ENCODE measurements at places on chromosomes 5 and 9.

GRCh38 chr9:134925011-134925511, 7.3 kb upstream of the FCN1 start:
- DNase-seq, result no peak

- no peak for DNase-seq
Observed at GRCh38 chr5:41843456-41844370, 26.5 kb downstream of the OXCT1 start.

GRCh38 chr9:137088121-137088520, 1.3 kb downstream of the MAN1B1 start:
- no peak for DNase-seq

DNA sequence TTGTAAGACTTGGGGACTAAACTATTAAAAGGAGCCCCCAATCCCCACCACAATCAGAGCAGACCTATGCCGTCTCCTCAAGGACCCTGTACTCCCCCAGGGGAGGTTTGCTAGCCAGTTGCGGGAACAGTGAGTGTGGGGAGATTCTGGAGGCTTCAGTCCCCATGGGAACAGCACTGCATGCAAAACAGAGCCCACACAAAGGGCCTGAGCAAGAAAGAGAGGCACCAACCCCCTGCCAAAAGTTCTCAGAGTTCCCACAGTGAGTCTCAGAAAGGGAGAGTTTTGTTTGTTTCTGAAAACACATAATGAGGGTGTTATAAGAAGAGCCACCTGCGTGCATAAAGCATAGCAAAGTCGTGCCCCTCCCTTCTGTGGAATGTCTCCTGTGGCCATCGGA, 56.6 kb downstream of the CFAP90 start:
- DNase-seq, result no peak

DNA sequence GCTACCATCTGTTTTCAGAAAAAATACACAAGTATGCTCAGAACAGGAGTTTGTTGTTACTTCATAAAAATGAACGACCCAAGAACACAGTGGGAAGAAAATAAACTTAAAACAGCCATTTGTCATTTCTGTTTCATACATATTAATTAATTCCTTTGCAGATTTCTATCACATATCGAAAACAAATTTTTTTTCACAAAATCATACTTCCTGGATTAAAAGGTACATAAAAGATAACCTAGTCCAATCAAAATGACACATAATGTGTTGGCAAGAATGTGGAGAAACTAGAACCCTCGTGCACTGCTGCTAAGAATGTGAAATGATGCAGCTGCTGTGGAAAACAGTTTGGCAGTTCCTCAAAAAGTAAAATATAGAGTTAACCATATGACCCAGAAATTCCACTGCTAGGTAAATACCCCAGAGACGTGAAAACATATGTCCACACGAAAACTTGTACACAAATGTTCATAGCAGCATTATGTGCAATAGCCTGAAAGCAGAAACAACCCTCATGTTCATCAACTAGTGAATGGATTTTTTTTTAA, 46.0 kb downstream of the MYO10 start:
- no peak for DNase-seq

DNA sequence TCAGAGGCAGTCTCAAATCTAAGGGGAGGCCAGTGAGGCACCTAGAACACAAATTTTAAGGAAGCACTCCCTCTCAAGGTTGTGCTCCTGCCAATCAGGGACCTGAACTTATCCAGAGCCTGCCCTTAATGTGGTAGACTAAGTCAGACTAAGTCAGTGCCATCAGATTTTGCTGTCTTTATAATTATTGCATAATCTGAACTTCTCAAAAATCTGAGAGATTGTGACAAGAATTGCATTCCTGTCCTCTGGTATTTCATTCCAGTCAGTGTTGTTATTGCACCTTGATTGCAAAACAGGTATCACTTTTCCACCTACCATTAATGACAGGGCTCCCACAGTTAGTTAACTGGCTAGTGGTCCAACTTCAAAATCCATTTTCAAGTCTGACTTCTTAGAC, 197.1 kb upstream of the HCN1 start:
- DNase-seq, result no peak

- no peak for DNase-seq
Observed at GRCh38 chr9:96171728-96172127, 130.2 kb downstream of the HSD17B3 start.
